ENCODE measurements at places on chromosomes 2 and 18.

DNA sequence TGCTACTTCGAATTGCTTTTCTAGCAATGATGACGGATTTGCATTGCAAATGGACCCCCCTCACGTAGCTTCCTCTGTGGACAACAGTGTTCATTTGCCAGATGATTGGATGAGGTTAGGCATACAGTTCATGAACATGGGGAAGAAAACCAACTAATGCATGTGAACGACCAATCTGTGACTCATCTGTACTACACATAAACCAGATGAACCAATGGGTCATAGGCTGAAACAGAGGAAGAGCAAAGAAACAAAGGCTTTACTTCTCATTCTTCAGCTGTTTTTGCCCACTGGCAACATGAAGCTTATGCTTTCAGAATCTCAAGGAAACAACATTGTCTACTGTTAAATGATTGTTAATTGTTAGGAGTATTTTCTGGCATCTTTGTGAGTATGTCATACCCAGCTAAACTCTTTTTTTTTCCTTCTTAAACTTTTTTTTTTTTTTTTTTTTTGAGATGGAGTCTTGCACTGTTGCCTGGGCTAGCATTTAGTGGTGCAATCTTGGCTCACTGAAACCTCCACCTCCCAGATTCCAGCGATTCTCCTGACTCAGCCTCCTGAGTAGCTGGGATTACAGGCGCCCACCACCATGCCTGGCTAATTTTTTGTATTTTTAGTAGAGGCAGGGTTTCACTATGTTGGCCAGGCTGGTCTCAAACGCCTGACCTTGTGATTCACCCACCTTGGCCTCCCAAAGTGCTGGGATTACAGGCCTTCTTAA, 35.5 kb downstream of the EFEMP1 start:
- DNase-seq: no peak

DNA sequence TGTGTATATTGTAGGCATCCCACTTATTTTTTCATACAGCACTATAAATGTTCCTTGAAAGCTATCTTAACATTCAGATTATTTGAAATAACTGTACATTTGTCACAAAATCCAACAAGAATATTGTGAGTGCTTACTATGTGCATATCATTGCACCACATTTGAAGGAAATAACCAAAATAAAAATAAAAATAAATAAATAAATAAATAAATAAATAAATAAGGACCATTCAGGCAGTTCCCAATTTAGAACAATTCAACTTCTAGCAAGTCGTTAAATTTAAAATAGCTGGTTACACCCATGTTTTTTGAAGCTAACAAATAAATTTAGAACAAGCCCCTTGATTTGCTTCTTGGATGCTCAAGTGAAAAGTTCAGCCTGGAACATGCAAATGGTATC, 548.3 kb downstream of the ERBB4 start:
- no peak for DNase-seq

DNA sequence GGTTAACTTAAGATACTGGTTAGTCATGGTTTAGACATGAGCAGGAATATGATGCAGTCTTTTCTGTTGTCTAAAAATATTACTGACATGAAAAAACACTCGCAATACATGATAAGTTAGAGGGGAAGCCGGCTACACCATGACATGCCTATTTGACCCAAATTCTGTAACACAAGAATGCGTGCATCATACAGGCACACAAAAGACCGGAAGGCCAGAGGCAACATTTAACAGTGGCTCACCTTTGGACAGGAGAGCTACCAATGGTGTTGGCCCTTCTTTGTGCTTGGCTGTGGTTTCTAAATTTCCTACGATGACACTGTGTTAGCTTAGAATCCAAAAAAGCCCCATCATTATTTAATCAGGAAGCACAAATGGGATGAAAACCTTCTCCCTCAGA, 4.1 kb downstream of the PARD6G start:
- no peak for DNase-seq

- peak; percentile 39 for DNase-seq
Observed at GRCh38 chr2:152097801-152098495, 896 bp downstream of the CACNB4 start.

DNA sequence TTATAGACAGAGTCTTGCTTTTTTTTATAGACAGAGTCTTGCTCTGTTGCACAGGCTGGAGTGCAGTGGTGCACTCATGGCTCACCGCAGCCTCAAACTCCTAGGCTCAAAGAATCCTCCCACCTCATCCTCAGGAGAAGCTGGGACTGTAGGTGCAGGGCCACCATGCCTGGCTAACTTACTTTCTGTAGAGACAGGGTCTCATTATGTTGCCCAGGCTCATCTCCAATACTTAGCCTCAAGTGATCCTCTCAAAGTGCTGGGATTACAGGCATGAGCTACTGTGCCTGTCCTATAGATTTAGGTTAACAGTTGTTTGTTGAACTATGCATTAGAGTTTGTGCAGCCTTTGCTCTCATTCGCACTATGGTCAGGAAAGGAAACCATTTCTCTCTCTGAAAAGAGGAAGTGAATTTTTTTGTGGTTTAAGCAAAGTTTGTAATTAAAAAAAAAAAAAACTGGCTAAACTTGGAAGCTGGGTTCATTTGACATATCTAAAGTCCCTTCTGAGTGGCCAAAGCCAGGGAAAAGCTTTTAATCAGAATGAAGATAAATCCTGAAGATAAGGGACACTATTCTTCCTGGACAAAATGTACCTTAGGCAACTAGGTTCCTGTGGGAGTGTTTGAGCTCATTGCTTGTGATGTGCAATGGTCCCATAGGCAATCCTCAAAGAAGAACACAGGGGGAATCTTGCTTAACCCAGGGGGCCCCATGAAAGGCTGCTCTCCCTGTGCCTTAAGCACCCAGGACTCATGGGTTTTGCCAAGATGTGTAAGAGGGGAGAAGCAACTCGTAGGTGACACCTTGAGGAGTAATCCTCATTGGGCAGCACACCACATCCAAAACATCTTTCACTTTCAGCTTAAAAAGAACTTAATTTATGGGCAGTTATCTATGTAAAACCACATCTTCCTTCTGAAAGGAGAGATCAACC, 201.7 kb downstream of the MREG start:
- no peak for DNase-seq

- no peak for DNase-seq
Observed at GRCh38 chr2:81304154-81304830, 999.7 kb upstream of the LRRTM1 start.

GRCh38 chr18:12056884-12057402, 36.7 kb upstream of the ANKRD62 start:
- no peak for DNase-seq

DNA sequence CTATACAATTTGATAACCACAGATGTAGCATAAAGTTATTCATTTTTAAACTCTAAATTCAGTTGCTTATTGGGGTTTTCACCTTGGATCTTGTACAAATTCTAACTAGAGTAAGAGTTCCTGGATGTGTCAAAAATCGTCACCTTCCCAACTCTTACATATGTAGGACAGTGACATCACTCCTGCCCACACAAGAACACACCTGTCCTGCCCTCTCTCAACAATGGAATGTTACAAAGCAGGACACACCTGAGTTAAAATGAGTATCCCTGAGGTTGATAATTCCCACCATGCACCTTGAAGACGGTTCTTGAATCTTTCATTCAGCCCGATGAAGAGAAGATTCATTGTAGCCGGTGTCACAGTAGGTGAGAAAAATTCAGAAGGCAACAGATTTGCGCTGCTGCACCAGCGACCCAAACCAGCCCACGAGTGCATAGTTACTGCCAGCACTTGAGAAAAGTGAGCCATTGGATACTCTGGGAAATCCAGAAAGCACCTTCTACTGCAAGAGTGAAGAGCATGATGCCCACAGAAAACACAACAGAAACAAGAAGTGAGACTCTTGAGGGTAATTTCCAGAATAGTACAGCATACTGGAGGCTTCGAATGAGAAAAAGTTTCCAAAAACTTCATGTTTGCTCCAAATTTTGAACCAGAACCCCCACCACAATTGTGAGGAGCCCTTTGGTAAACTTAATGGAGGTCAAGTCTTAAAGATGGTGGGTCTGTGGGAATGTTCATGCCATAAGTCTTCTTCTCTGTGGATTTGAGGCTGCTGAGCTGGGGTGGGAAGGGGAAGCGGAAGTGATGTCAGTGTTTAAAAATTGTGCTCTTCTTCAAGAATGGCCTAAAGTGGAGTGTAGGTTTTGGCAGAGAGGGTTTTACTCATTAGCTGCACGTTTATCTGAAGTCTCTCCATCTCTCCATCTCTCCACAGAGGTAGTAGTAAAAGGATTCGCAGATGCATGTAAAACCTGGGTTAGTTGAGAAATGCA, 34.7 kb upstream of the ADAM23 start:
- no peak for DNase-seq

- peak; percentile 22 for DNase-seq
Observed at GRCh38 chr2:8421658-8422449, 260.0 kb upstream of the ID2 start.

GRCh38 chr18:29250843-29251242, 1073.9 kb upstream of the CDH2 start:
- DNase-seq: no peak

DNA sequence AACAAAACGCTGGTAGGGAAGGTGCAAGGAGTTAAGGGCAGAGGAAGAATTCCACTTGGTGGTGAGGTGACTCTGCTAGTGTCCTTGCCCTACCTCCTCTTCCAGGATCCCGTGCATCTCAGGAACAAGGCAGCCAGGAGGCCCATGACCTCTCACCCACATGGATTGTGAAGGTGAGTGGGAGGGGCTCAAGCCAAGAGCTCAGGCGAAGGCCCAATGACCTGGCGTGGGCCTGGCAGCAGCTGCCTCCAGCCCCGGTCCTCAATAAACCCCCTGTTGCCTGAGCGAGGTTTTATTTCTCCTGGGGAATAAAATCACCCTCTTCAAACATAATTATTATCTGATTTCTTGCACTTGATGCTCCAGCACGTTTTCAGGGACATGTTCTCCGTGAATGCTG, 28.2 kb downstream of the LAMA1 start:
- DNase-seq: no peak

DNA sequence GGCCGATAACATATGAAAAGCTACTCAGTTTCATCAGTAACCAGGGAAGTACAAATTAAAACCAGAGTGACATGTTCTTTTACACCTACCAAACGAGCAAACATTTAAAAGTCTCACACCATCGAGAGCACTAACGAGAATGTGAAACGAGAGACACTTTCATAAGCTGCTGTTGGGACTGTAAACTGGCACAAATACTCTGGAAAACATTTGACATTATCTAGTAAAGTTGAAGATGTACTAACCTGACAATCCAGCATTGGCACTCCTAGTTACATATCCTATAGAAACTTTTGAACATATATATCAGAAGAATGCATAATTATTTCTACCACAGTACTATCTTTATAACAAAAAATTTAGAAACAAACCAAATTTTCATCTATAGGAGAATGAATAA, 28.1 kb downstream of the NBAS start:
- no peak for DNase-seq

DNA sequence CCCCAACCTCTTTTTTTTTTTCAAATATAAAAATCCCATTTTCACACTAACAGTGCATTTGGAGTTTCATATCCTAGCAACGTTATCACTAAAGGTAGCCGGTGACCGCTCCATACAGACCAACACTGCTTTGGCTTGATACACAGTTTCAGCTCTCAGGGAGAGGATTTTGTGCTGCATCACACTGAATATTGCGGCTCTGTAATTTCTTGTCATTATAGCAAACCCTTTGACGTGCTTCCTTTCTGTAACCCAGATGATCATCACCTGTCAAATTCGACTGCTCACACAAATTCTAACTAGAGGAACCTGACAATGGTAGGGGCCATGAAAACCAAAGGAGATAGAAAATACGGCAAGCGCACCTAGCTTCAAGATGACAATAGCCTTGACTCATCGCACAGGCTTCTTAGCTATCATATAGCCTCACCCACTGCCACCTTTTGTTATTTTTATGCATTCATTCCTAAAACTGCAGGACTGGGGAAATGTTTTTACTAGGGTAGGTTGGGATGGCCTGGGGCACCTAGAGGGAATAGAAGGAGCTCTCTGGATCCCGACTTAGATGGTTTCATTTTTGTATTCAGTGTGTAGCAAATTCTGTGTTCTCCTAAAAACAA, 582.9 kb upstream of the PIK3C3 start:
- DNase-seq: no peak

DNA sequence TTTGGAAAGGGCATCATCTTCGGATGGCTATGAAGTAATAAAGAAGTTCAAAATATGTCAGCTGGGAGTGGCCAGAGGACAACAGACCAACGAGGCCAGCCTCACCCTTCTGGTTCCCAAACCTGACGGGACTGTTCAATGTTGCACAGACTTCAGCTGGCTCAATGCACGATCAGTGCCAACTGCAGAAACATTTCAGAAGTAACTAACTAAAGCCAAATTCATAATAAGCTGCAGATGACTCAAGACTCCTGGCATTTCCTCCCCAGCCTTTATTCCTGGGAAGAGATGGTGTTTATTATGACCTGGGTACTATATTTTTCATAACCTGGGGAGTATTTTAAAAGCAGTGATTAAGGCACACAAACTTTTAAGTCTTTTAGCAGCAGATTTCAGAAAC, 3.8 kb upstream of the ATP6V1C2 start:
- no peak for DNase-seq

GRCh38 chr2:51553476-51553875, 521.5 kb upstream of the NRXN1 start:
- no peak for DNase-seq

DNA sequence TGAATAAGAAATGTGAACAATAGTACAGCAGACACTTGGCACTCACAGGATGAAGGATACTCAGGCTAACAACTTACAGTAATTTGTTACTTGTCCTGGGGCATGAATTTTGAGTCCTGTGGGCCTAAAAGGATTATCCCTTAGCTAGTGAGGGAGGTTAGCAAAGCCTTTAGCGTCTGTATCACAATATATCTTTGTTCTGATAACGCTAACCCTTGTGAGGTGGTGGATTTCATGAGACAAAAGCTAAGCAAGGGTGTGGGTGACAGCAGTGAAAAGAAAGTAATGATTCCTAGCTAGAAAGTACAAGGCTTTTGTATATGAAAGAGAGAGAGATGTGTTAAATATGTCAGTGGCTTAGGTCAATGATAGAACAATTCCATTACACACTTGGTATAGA, 46.8 kb upstream of the TTC21B start:
- no peak for DNase-seq

DNA sequence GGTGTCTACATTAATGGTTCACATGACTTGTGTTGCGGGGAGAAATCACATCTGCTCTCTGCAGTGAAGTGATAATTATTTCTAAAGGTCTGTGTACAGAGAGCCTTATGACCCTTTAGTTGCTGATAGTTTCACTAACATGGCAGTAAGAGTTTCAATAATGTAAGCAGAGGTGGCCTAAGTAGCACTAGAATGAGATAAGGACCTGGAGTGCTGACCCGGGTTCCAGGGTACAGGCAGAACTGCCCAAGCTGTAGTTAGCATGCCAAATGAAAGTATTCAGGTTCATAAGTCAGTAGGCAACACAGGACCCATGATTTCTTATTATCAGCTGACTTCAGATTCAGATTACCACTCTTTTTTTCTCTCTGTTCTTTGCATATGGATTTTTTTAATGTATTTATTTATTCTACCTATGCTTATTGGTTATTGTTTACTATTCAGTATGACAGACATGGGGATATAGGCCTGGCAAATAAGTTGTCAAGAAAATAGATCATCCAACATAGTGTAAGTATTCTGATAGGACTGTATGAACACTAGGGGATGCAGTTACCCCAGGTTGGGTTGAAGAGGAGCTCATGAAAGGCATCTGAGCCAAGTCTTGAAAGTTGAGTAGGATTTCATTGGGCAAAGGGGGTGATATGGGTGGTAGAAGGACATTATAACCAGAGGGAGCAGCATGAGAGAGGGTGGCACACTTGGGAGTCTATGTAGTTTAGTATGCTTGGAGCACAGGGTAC, 105.2 kb downstream of the CCDC85A start:
- no peak for DNase-seq

GRCh38 chr2:15895615-15896469, 44.5 kb upstream of the MYCN start:
- DNase-seq: no peak

Data from activated T-cell treated with anti-CD3 and anti-CD28 coated beads, Interleukin-2, amount 50 U/mL, for 24 hours (primary cell).